ENCODE measurements at places on chromosomes 5 and 9.

DNA sequence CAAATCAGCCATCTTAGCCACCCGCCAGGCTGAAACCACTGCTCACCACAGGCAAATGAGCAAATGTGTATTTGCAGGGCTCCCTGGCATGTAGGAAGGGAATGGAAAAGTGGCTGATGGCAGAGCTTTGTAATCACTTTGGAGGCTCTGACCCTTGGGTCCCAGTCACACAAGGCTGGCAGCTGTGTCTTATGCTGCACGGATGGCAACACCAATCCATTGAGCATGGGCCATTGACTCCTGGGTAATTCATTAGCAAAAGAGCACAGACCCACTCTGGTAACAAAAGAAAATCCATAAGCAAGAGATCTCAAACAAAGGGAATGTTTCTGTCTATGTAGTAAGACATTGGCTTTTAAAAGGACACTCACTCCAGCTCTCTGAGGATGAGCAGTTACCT, 57.6 kb downstream of the SPOCK1 start:
- no peak for DNase-seq

DNA sequence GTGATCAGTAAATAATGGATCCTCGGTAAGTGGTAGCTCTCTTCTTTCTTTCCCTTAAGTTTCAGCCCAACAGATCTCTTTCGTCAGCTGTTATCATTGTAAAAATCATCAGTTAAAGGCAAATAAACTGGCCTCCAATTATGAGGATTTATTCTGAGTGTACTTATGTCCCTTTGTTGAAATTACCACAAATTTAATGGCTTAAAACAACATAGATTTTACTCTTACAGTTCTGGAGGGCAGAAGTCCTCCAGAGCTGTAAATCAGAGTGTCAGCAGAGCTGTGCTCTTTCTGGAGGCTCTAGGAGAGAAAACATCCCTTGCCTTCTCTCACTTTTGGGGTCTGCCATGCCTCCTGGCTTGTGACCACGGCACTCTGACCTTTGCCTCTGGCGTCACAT, 104.6 kb downstream of the INSYN2B start:
- no peak for DNase-seq

DNA sequence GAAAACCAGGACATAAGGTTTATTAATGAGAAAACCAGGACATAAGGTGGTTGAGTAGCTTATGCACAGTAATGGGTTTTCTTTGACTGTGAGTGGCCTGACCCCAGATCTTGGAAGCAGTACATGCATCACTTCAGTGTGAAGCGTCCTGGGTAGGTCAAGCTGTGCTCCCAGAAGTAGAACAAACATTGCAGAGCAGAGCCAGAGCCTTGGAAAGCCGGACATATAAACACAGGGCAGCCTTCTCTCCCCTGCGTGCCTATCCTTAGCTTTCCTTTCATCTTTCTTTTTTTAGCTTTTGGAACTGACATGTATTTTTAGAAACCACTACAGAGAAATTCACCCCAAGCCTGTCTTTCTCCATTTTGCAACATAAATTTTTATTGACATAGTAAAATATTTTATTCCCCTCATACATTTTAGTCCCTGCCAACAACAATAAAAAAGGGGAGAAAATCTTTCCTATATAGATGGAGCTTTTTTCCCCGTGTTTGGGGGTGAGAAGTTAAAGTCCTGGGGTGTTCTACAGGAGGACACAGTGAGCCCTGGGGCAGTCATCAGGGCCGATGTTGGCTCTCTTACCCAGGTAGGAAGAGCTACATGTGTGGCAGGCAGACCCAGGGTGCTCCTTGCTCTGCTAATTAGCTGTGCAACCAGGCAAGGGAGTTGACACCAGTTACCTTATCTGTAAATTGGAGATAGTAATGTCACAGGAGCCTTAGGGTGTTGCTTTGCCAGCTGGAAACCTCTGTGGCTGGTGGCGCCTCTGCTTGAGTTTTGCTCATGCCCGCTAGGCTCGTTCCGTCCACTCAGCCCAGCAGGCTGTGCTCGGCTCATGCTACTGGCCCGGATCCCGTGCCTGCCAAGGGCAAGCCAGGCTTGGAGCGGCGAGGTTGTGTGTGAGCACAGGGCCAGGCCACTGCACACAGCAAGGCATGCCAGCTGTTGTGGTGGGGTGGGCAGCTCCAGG, 389.6 kb downstream of the KDM4C start:
- no peak for DNase-seq

DNA sequence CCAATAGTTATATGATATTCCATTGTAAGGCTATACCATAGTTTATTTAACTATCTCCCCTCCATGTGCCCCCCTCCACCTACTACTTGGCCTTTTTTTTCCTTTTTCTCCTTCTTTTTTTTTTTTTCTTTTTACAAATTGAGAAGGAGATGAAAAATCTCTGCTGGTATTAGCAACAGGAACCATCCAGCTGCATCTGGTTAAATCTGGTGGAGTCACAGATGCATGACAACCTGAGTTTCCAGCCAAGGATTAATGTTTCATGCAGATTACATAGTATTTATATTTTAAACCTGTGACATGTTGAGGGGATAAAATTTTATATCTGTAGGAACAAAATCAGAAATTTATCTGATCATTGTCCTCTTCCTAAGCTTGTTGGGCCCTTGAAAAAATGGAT, 128.5 kb upstream of the IQGAP2 start:
- no peak for DNase-seq

- DNase-seq: no peak
Observed at GRCh38 chr5:87452837-87453236, 40.1 kb upstream of the CCNH start.

DNA sequence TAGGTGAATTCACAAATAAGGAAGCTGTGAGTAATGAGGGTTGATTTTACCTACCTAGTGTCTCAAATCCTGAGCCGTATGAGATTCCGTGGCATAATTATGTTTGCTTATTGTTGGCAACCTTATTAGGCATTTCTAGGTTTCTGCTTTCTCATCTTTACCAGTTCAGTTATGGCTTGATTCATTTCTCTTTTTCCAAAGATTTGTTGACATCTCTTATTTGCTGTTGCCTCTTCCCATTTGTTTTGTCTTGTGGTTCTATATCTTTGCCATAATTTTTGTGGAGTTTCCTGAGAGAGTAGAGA, 470 bp downstream of the IL31RA start:
- DNase-seq: no peak

DNA sequence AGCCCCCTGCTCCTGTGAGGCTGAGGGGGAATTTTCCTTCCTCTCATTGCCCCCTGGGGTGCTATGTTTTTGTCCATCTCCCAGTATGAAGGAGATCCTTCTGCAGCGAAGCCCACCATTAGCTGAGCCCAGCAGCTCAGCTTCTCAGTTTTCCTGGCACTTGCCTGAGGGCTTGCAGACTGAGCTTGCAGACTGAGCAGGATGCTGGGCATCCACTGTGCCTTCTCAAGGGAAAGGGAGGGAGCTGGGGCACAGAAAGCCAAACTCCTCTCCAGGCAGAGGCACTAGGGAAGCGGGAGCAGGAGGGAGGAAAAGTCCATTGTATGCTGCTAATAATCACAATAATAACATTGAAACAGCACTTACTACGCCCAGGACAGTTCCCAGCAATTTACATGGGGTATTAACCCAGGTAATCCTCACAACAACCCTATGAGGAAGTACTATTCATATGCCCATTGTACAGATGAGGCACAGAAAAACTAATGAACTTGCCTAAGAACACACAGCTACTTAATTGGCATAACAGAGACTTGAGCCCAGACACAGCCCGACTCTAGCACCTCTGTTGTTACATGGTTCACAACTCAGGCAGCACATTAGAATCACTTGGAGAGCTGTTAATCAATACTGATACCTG, 86.9 kb upstream of the SSBP2 start:
- DNase-seq: no peak

DNA sequence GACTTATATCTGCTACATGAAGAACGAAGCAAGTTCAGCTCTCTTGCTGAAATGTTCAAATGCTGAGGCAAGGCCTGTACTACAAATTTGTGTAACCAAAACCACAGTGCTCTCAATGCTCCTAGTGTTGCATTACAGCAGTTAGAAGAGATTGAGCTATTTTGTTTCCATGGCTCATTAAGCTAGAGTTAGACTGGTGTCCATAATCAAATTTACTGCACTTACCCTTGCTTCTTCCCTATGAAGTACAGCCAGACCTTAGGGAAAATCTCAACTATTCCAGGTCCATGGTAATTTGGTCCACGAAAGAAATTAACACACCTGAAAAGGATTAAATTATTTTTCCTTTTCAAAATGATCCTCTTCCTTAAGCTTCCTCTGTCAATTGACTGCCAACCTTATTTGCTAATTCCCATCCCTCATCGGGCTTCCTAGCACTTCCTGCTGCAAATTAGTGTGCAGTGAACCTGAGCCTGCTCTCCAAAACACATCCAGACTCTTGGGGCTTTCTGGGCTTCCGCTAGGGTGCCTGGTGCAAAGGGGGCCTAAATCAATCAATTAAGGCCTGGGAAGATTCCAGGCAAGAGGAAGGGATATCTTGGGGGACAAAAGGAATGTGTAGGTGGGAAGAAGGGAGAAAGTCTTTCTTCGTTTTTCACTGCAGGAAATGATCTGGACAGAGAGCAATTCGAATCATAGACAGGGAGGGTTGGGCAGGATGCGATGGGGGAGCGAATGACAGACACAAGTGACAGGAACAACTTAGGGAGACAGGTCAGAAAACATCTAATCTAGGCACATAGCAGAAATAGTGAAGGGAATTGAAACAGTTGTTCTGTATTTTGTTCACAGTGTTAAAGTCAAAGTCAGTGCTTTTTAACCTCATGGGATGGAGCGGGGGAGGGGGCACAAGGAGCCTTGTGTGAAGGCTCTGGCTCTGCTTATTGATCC, 542.4 kb downstream of the RAB3C start:
- no peak for DNase-seq

DNA sequence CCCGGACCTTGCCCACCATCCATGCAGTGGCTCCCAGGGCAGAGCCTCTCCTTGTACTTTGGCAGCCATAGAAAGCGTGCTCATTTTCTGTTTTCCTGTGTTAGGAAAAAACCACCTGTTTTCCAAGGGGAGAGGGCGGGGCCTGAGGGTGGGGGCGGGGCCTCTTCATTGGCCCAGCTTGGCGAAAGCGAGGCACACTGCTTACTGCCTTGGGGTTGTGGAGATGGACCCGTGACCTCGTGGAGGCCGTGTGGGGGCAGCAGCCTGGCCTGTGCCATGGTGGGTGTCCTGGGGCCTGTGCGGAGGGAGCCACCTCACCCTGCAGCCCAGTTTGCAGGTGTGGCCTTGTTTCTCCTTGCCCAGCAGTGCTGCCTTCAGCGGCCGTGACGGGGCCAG, 4.4 kb upstream of the TOR4A start:
- no peak for DNase-seq

DNA sequence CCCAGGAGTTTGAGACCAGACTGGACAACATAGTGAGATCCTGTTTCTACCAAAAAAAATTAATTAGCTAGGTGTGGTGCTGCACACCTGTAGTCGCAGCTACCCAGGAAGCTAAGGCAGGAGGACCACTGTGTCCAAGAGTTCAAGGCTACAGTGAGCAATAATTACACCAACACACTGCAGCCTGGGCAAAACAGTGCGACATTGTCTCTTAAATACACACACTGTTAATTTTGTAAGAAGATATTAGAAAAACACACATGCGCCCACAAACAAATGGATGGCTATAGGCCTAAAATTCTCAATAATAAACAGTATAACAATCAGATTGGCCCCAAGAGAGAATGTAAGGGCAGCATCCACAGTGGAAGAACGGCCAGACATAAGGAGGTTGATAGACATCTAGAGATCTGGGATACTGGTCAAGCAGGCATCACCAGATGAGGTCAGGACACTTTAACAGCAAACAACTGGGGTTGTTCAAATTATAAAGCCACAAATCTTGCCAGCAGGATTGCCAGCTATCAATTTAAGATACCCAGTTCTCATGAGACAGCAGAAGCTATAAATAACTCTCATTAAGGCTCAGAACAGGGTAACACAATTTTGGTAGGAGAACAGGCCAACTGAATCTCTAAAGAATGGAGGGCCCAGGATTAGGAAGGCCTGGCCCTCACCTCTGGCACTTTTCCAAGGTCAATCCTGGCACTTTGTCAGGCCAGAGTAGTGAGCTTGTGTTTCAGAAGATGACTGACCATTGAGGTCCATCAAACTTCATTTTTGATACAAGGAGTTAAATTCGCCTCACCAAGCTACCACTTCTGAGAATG, 29.5 kb downstream of the GOLPH3 start:
- no peak for DNase-seq

DNA sequence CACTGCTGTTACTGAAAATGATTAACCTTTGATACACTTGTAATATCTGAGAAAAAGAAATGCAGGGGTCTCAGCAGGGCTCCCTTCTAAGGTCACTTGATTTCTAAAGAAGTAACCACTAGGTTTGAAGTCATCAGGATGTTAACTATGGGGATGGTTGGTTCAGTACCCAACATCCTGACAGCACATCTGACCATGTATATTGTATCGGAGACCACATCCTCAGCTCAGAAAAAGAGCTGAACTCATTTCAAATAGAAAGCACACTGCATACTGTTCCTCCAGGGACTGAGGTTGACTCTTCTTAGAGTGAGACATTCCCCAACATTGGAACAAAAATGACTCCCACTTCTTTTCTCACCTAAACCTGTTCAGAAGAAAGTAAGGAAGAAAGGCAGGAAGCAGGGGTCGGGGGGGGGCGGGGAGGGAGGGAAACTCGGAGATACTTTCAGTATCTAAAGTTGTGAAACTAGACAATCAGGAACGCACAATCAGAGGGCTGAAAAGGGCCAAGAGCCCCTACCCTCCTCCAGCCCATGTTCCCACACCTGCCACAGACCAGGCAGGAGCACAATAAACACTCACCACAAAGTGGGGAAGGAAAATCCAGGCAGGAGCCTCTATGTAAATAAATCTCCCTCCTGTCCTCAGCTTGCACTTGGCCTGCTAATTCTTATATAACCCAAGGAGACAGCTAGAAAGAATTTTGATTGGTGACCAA, 730 bp upstream of the GZMA start:
- no peak for DNase-seq

DNA sequence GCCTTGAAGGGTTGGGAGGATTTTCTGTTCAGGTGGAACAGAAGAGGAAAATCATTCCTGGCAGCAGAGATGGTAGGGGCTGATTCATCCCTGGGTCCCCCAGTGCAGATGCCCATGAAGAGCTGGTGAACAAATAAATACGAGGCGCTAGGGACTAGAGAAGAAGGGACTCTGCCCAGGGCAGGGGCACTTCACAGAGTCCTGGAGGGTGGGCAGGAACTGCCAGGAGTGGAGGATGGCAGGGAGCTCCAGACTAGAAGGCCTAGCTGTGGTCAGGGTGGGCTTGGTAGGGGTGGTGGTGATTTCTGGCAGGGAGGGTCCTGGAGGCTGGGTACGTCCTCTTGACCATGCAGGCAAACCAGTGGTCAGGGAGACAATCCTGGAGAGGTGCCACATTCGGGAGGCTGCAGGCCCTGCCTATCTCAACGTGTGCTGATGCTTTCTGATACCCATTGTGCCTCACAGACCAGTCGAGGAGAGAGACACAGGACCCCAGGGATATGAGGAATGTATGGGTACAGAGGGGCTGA, 69.9 kb downstream of the CRB2 start:
- DNase-seq: no peak

- no peak for DNase-seq
Observed at GRCh38 chr5:133472829-133473228, 139.5 kb downstream of the FSTL4 start.
